ENCODE measurements at places on chromosomes 1 and 21.

- no peak for DNase-seq
Observed at GRCh38 chr1:200033511-200034261, 6.2 kb downstream of the NR5A2 start.

- DNase-seq = no peak
Observed at GRCh38 chr1:48524892-48525467, 53.0 kb upstream of the SPATA6 start.

GRCh38 chr1:77370161-77370560 lies 88.3 kb downstream of the AK5 start:
- no peak for DNase-seq

GRCh38 chr21:38286739-38287471 lies 30.1 kb downstream of the KCNJ15 start:
- DNase-seq = no peak

GRCh38 chr1:96482616-96483015 lies 239.0 kb upstream of the PTBP2 start:
- DNase-seq = no peak

DNA sequence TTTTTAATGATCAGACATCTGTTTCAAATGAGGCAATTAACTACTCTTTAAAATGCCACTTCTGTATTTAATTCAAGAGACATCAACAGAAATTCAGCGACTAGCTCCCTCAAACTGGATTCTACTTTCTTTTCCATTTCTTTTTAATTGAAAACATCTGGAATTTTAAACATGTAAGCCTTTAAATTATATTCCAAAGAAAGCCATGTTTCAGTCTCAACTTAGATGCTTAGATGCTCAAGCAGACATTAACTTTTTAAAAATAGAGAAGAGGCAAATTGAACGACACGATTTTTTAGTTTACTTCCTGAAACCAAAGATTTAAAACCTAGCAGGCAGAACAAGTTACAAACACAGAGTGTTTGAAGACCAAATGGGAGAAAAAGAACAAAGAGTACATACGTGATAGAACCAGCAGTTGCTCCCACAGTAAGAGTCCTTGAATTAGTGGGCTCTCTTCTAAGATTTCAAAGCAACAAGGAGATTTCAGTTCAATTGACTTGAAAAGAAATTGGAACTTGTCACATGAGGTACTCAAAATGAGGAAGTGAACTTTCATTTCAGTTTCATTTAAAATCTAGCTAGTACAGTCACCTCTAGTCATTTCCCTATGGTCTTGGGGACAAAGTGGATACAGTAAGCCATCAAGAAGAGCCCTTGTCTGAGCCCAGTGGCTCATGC lies at the start of gene CTSS:
Gene CTSS, minus strand, starts transcription at position 483 of the 681 bp plus-strand sequence. CDS start 1,015 bp downstream, outside the sequence.
- no peak for DNase-seq

DNA sequence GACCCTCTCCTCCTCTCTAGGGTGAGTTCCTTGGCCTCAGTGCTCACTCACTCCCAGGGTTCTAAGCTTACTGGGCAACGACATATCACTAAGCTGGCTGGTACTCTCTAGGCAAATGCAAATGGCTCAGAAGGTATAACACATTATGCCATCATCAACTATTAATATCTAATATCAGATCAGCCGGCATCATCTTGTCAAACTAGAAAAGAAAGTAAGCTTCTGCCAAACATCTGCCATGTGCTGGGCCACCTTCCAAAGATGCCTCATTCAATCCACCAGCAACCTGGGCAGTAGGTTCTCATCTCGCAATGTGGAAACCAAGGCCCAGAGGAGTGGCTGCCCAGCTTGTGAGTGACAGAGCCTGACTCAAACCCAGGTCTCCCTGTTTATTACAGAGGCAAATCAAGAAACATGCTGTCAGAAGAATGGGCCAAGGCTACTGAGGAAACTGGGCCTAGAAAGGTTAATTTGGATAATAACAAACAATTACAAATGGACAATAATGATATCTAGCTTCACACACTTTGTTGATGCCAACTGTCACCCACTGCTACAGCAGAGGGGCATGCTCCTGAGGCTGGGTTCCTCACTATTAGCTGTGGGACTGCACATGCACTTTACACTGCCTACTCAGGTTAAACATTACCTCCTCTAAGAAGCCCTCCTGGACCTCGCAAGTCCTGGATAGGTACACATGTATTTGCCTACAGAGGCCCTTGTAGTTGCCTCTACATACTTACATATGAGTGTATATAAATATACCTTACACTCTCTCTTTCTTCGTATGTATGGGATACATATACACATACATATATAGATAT lies 183.3 kb upstream of the JUN start:
- DNase-seq = no peak

Data from stimulated activated CD4-positive, alpha-beta T cell treated with anti-CD3 and anti-CD28 coated beads, Interleukin-1b, Interleukin-23, amount 100 ng/mL, for 48 hours (primary cell).